ENCODE measurements at places on chromosomes 5 and 9. TPM values are rescaled to one million over a fixed set of nuclear protein-coding genes. Genes with fewer than 3 reads are reported as not detected.

ADAMTSL1 gene
- total RNA-seq, result not detected

DNA sequence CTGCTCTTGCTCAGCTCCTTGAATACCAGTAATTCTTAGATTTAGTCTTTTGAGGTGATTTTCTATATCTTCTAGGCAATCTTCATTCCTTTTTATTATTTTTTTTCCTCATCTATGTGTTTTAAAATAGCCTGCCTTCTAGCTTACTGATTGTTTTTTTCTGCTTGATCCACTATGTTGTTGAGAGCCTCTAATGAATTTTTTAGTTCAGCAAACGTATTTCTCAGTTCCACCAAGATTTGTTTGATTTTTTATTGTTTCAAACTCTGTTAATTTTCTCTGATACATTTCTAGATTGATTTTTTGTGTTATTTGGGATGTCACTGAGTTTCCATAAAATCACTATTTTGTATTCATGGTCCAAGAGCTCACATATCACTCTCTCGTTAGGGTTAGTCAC is 9.5 kb downstream of the POLK start:
- H3K36me3 ChIP-seq, result peaks cover 39% of the 10 kb centered on the region
- DNase-seq, result no peak
- H3K4me1 ChIP-seq, result peaks cover 74% of the 10 kb centered on the region
- no peak overlapping the region for H3K4me3 ChIP-seq
- no peak overlapping the region for H3K27ac ChIP-seq

GRCh38 chr9:8430945-8431344 is 631.4 kb upstream of the DMAC1 start:
- no peaks in the 10 kb centered on the region for H3K36me3 ChIP-seq
- H3K27ac ChIP-seq, result no peak overlapping the region
- DNase-seq, result peak; percentile 4
- peaks cover 22% of the 10 kb centered on the region for H3K4me1 ChIP-seq

STOML2 gene
- total RNA-seq, result 165 TPM

DNA sequence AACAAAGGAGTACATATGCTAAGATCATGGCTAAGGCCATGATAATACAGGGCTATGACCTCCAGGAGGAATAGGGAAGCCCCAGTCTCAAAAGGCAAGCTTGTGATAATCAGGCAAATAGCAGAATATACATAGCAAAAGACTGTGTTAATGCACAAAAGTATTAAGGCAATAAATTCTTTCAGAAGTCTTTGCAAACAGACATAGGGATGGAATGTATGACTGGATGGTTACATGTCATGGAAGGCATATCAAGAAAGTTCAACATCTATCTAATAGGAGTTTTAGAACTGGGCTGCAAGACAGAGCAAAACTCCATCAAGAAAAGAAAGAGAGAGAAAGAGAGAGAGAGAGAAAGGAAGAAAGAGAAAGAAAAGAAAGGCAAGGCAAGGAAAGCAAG is 264.5 kb upstream of the CDH6 start:
- H3K27ac ChIP-seq, result no peak overlapping the region
- DNase-seq, result no peak
- H3K36me3 ChIP-seq, result no peaks in the 10 kb centered on the region
- no peaks in the 10 kb centered on the region for H3K27me3 ChIP-seq

GRCh38 chr5:94268226-94268625 is 350.2 kb downstream of the KIAA0825 start:
- H3K27me3 ChIP-seq, result peaks cover 3% of the 10 kb centered on the region
- H3K4me1 ChIP-seq, result no peaks in the 10 kb centered on the region
- H3K27ac ChIP-seq, result no peak overlapping the region
- peaks cover 3% of the 10 kb centered on the region for H3K36me3 ChIP-seq

DNA sequence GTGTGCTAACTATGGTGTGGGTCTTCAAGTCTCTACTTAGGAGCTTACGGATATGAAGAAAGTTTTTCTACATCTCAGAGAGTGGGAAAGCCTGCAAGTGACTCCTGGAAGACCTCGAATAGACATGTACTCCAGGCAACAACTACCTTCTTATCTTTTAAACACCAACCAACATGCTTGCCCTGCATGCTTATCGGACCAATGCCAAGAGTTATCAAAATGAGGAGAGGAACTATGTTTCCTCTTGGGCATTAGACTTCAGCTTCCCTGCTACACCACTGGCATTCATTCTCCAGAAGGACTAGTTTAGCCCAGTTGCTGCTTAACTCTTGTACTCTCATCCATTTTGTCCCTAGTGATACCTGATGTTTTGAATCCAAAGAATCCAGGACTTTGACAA is 74.7 kb upstream of the MAN2A1 start:
- H3K4me1 ChIP-seq, result no peaks in the 10 kb centered on the region
- H3K27me3 ChIP-seq, result no peaks in the 10 kb centered on the region
- no peak overlapping the region for H3K4me3 ChIP-seq
- H3K36me3 ChIP-seq, result no peaks in the 10 kb centered on the region

DNA sequence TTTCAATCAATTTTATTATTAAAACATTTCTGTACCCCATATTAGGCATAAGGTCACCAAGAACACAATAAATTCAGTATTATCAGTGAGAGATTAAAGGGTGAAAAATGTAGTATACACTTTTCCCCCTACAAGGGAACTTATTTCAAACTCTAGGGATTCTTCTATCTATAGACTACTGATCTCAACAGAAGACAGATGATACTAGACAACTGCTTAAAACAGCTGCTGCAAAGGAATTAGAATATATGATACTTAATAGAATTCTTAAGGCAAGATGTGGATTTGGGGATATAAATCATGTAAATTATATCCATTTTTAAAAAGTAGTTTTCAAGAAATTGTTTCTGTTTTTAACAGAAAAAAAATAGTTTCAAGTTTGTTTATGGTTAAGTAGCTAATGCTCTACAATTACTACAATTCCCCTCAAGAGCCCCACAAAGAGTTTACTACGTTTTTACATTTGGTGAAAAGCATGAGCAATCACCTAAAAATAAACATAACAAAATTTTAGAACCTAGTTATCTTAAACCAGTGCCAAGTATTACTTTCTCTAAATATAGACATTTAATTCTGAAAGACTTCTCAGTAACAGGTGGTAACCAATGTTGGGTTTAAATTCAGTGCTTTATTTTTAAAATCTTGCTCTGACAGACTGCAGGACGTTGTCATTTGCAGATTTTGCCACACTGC is 6.0 kb downstream of the KIF24 start:
- no peak overlapping the region for H3K27ac ChIP-seq
- no peaks in the 10 kb centered on the region for H3K27me3 ChIP-seq
- H3K4me1 ChIP-seq, result peaks cover 7% of the 10 kb centered on the region
- no peak overlapping the region for H3K4me3 ChIP-seq
- H3K36me3 ChIP-seq, result peaks cover under 1% of the 10 kb centered on the region

GRCh38 chr5:77912721-77913120 is 136.6 kb upstream of the TBCA start:
- no peak for DNase-seq
- no peak overlapping the region for H3K27ac ChIP-seq
- peaks cover 15% of the 10 kb centered on the region for H3K27me3 ChIP-seq
- H3K4me1 ChIP-seq, result no peaks in the 10 kb centered on the region

RAD23B gene
- total RNA-seq, result 109 TPM

DNA sequence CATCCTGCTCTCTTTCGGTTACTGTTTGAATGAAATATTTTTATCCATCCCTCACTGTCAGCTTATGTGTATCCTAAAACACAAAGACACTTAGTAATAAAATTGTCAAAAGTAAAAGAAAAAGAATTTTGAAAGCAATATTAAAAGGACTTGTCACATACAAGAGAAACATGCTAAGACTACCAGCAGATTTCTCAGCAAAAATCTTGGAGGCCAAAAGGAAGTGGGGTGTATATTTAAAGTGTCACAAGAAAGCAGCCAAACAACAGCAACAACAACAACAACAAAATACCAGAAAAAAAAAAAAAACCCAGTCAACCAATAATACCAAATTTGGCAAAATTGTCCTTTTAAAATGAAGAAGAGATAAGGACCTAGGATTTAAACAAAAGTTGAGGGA is 678.7 kb upstream of the TYRP1 start:
- no peaks in the 10 kb centered on the region for H3K36me3 ChIP-seq
- no peaks in the 10 kb centered on the region for H3K27me3 ChIP-seq
- no peaks in the 10 kb centered on the region for H3K4me1 ChIP-seq
- H3K4me3 ChIP-seq, result no peak overlapping the region
- H3K27ac ChIP-seq, result no peak overlapping the region

FAM200C gene
- total RNA-seq, result 0.93 TPM

GRCh38 chr5:56145511-56145910 is 87.6 kb downstream of the ANKRD55 start:
- no peak for DNase-seq
- peak overlapping the region; percentile 4 for H3K27ac ChIP-seq
- H3K4me3 ChIP-seq, result no peak overlapping the region
- H3K27me3 ChIP-seq, result no peaks in the 10 kb centered on the region

CDH9 gene
- not detected for total RNA-seq

ADGRV1 gene
- not detected for total RNA-seq

RABEPK gene
- 18.4 TPM for total RNA-seq

DNA sequence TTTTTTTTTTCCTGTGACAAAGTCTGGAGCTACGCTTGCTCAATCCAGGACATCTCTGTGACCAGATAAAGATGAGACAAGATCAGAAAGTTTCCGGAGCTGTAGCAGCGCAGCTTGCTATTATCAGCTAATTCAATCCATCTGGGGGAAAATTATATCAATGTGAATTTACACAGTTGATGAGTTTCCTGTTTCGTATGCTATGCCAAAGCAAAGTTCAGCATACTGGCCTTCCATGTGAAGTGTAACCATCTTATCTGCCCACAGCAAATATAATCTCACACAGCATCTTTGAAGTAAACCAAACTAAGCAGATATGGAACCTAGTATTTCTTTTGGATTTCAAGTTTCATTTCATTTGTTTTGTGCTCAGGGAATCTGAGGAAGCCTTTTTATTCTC is 1767.7 kb downstream of the EFNA5 start:
- no peak overlapping the region for H3K27ac ChIP-seq
- no peaks in the 10 kb centered on the region for H3K36me3 ChIP-seq
- no peak for DNase-seq
- H3K27me3 ChIP-seq, result no peaks in the 10 kb centered on the region

PRUNE2 gene
- total RNA-seq, result 0.38 TPM

GRCh38 chr9:2496934-2497333 is 124.7 kb upstream of the VLDLR start:
- no peak for DNase-seq
- H3K4me1 ChIP-seq, result no peaks in the 10 kb centered on the region

- peaks cover 20% of the 10 kb centered on the region for H3K4me1 ChIP-seq
- no peak overlapping the region for H3K27ac ChIP-seq
- H3K27me3 ChIP-seq, result no peaks in the 10 kb centered on the region
- no peak for DNase-seq
- H3K36me3 ChIP-seq, result no peaks in the 10 kb centered on the region
Measured at GRCh38 chr5:134439210-134439654, 27.6 kb upstream of the CDKN2AIPNL start.

DNA sequence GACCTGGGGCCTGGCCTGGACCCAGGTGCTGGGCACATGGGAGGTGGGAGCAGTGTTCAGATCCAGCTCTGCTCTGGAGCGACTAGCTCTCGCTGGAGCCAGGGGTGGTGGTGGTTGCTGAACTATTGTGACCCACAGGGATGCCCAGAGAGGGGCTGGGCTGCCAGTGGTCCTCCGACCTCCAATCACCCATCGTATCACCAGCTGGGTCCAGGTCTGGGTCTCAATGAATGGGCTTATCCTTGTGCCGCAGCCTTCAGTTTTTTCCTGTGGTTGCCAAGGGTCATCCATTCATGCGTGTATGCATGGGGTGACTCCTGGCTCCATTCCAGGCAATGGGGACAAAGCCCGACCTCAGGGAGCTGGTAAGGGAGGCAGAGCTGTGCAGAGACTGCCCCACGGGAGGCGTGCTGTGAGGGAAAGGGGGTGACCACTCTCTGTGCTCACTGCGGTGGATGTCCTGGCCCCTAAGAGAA is 68.6 kb upstream of the RNF130 start:
- no peak overlapping the region for H3K27ac ChIP-seq
- peaks cover 9% of the 10 kb centered on the region for H3K27me3 ChIP-seq
- no peaks in the 10 kb centered on the region for H3K36me3 ChIP-seq
- DNase-seq, result no peak
- no peak overlapping the region for H3K4me3 ChIP-seq

GRCh38 chr5:402615-403359 is 40.2 kb upstream of the EXOC3 start:
- H3K36me3 ChIP-seq, result no peaks in the 10 kb centered on the region
- peaks cover 27% of the 10 kb centered on the region for H3K27me3 ChIP-seq
- H3K4me3 ChIP-seq, result no peak overlapping the region
- no peak overlapping the region for H3K27ac ChIP-seq

DNA sequence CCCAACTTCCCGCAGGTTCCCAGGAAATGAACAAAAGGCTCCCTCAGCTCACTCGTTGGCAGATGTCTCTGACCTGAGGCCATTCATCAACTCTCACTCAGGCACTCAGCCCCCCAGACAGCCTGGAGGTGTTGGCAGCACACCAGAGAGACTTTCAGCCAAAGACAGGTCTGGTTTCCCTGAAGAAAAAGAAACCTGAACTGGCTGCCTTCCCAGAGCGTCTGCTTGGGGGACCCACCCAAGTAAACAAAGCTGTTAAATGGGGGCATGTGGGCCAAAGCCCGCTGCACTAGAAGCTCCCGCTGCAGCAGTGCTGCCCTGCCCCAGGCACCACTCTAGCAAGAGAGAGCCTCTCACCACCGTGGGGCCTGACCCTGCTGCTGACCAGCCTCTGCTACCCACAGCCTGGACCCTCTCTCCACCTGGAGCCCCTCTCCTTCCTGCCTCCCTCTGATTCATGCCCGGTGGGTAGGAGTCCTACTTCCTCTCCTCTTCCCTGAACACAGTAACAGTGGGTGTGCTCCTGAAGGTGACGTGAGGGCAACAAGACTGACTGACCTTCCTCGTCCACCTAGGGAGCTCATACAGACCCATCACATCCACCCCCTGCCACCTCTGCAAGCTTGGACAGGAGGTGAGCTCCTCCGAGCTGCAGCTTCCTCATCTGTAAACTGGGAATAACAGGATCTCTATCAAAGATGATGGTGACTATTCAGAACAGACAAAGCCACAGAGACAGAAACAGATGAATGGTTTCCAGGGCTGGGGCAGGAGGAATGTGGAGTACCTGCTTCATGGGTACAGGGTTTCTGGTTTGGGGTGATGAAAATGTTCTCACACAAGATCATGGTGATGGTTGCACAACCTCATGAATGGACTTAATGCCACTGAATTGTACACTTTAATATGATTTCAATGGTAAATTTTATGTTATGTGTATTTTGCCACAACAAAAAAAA is 31.0 kb upstream of the GABRP start:
- no peak overlapping the region for H3K4me3 ChIP-seq
- DNase-seq, result no peak
- H3K4me1 ChIP-seq, result no peaks in the 10 kb centered on the region
- H3K36me3 ChIP-seq, result no peaks in the 10 kb centered on the region
- H3K27ac ChIP-seq, result no peak overlapping the region
